ENCODE measurements at places on chromosomes 5 and 9. TPM values are rescaled to one million over a fixed set of nuclear protein-coding genes. Genes with fewer than 3 reads are reported as not detected.

Gene HRCT1
- not detected for total RNA-seq

Gene IFNA1
- total RNA-seq = not detected

Gene BTNL8
- 0.26 TPM for total RNA-seq

Gene PCDHB7
- total RNA-seq = 0.52 TPM

Gene RNF183
- total RNA-seq = not detected

Gene WDR31
- 0.72 TPM for total RNA-seq

Gene SPATA31C1
- 0.15 TPM for total RNA-seq

Gene APBA1
- total RNA-seq = 1.7 TPM

Gene KLF4
- total RNA-seq = 7.1 TPM

Gene SPINK6
- total RNA-seq = not detected

Gene DNAH5
- total RNA-seq = 0.50 TPM

Gene MARCHF11
- 0.37 TPM for total RNA-seq

Gene BAAT
- total RNA-seq = 0.15 TPM

Gene ZBTB6
- 10.2 TPM for total RNA-seq

Gene TAF11L4
- total RNA-seq = not detected

Gene KCNN2
- 21.7 TPM for total RNA-seq

Gene TMEM232
- 1.8 TPM for total RNA-seq

Gene MPDZ
- 46.9 TPM for total RNA-seq

Gene EIF4E1B
- total RNA-seq = 1.3 TPM

Gene ORM2
- 1.4 TPM for total RNA-seq

Gene FAM78A
- total RNA-seq = 2.1 TPM

Gene MCCC2
- 64.2 TPM for total RNA-seq

Gene LRRC19
- not detected for total RNA-seq

Gene CARD6
- 0.22 TPM for total RNA-seq

Gene GRM6
- not detected for total RNA-seq

Gene CFAP157
- total RNA-seq = 0.15 TPM

Gene GOLGA2
- total RNA-seq = 44.2 TPM

Gene RASEF
- total RNA-seq = 1.9 TPM

Gene HAPLN1
- total RNA-seq = 0.22 TPM

Data from H9 (cell line).